ENCODE measurements at places on chromosomes 12 and 14. TPM values are rescaled to one million over a fixed set of nuclear protein-coding genes. Genes with fewer than 3 reads are reported as not detected.

GRCh38 chr14:69318901-69319475 lies 59.0 kb downstream of the GALNT16 start:
- no peak for ATAC-seq

GRCh38 chr14:77883847-77884238 lies 83.9 kb downstream of the ADCK1 start:
- ATAC-seq, result no peak

- no peak for ATAC-seq
Observed at GRCh38 chr12:107405436-107405835, 280.2 kb upstream of the PWP1 start.

DNA sequence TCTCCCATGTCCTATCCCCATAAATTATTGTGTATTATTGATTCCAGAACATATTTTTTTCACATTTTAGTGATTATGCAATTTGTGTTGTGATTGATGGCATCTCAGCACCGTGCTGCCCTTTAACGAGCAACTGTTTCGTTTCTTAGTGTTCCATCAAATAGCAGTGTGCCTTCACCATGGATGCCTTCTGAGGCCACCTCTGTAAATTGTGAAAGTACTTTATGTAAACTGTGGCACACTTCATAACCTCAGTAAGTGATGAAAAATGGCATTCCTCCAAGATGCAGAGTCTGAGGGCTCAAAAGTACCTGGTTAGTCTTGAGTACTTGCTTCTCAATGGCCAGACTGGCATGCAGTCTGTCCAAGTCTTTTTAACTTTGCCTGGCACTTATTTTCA lies 8.2 kb downstream of the CHST11 start:
- ATAC-seq, result no peak

- peak; percentile 16 for ATAC-seq
Observed at GRCh38 chr12:79935624-79936345, 888 bp upstream of the PPP1R12A start.

Gene EPS8
- 1.7 TPM for total RNA-seq

All from activated T-helper 17 cell treated with anti-CD3 and anti-CD28 coated beads, Interleukin-2, amount 50 U/mL, for 72 hours (primary cell).